CD4-positive, alpha-beta T cell (primary cell): ENCODE measurements at places on chromosomes 3 and 15.

- DNase-seq, result no peak
Observed at GRCh38 chr3:119388577-119388976, 74.8 kb downstream of the TMEM39A start.

GRCh38 chr3:113339616-113340244, 101.6 kb downstream of the CFAP44 start:
- DNase-seq, result no peak

- DNase-seq, result no peak
Observed at GRCh38 chr15:88131937-88132336, 124.6 kb downstream of the NTRK3 start.

- DNase-seq, result no peak
Observed at GRCh38 chr15:89652666-89653065, 2.6 kb downstream of the KIF7 start.

GRCh38 chr3:23797491-23797890, 8.3 kb upstream of the UBE2E1 start:
- DNase-seq, result no peak

DNA sequence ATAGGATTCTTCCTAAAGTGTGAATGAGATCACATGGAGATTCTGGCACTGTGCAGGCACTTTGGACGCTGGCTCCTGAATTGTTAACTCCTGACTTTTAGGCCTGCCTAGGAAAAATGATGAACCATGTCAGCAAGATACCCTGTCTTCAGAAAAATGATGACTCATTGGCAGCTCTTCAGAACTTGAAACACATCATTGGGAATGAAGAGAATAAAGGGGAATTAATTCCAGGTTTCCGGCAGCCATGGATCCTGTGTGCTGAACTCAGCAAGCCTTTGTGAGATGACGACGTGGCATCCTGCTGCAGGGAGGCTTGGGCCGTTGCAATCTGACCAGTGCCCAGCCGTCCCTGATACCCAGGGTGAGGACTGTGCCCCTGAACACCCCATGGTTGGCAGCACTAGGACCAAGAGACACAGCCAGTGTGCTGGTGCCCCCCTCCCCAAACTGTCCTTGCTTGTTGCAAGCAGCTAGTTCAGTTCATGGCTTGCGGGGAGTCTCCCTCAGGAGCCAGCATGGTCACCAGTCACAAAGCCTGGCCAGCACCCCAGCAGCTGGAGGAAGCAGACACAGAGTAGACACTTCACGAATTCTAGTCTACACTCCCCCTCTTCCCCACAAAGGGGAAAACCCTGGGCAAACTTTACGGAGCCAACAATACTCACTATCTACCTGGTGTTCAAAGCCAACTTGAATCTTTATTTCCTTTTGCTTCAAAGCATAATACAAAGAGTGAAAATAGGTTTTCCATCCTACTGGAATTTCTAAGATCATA, 7.8 kb upstream of the LIPC start:
- DNase-seq, result no peak

DNA sequence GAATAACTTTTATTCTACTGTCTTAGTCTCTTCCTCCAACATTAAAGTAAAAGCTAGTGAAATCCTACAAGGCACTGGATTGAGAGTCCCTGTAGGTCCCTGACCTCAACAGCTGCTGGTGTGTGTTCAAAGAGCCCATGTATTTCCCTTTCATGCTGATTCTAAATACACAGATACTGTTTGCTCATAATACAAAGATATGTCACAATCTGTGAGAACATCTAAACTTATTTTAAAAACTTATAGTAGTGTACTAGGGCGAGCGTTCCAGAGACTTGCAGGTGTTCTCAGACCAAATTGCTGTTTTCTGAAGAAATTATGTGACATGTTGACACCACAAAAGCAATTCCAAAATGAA, 145.9 kb upstream of the LIPC start:
- no peak for DNase-seq

- no peak for DNase-seq
Observed at GRCh38 chr15:28020644-28021043, 78.5 kb downstream of the OCA2 start.

DNA sequence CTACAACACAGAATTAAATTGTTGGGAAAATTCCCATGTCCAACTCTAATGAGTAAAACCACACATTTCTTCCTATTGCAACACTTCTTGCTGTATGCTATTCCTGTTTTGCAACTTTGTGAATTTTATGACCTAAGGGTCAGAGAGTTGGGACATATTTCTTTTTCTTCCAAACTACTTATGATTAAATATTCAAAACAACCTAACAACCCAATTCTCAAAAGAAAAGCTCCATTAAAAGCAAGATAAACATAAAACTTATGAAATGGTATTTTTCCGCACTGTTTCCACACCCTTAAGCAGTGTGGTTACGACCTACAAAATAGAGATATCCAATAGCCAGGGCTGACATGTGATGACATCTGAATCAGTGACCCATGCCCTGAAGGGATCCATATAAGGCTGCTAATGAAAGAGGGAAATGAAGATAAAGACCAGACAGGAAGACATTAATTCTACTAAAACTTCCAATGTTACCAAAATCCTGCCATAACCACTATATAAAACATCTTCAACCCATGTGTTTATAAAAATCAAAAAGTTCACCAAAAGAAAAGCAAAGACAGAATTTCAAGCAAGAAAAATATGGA, 45.6 kb downstream of the DMXL2 start:
- DNase-seq, result no peak

- DNase-seq, result no peak
Observed at GRCh38 chr3:193978486-193978885, 157.5 kb upstream of the HES1 start.

DNA sequence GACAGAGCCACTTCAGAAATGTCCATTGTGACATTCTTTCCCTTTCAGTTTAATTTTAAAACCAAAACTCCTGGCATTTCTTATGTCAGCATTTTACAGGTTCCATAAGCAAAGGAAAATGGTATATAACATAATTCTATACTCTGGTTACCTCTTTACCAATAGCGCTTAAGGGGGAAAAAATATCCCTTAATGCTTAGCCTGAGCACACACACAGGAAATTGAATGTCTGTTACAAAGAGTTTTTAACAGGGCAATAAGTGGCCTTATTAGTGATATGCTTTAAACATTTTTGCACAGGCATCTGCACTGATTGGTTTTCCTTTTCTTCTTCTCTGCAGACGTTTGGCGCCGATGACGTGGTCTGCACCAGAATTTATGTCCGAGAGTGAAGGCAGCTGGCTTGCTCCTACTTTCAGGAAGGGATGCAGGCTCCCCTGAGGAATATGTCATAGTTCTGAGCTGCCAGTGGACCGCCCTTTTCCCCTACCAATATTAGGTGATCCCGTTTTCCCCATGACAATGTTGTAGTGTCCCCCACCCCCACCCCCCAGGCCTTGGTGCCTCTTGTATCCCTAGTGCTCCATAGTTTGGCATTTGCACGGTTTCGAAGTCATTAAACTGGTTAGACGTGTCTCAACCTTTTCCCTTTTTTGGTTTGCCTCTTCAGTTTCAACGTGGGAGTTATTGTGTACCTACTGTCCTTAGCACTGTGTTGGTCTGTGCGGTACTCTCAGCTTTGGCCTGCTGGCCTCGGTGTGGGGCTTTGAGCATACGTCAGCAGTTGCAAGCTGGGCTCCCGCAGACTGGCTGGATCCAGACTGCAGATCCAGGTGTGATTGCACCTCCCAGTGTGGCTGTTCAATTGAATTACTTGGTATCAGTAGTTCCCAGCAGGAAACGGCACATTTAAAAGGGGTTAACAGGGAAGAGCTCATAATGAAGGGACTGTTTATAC, 7.7 kb downstream of the CRABP1 start:
- DNase-seq, result no peak

DNA sequence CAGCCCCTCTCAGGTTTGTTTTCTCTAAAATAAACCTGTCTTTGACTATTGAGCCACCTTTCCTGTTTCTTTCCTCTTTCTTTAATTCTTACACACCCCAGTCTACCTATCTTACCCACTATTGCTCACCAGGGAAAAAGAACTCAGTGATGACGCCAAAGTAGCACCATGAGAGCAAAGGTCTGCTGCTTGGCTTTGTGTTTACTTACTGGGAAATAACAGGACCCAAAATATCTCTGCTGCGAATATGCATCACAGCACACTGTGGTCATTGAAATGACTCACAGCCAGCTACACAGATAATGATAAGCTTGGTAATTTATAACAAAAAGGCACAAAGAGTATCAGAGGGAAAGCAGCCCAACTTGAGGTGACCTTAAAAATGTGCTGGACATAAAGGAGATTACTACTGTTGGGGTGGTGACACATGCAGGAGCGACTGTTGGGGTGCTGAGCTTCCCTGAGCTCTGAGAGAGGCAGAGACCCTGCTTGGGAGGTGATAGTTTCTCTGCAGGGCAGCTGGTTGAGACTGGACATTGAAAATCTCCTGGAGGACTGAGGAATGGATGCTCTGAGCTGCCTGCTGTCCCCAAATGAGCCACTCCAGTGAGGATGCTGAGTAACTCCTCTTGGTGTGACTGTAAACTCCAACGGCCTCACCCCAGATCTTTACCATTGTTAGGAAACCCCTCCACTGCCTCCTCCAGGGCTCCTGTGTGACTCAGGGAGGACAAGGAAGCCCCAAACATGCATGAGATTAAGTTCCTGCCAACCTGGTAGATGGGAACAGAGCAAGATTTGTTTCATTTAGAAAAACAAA, 14.5 kb downstream of the EFCAB12 start:
- DNase-seq, result no peak

- no peak for DNase-seq
Observed at GRCh38 chr3:194632809-194633348, 340 bp downstream of the TMEM44 start.

GRCh38 chr3:166367947-166368533, 530.8 kb upstream of the BCHE start:
- DNase-seq, result no peak

DNA sequence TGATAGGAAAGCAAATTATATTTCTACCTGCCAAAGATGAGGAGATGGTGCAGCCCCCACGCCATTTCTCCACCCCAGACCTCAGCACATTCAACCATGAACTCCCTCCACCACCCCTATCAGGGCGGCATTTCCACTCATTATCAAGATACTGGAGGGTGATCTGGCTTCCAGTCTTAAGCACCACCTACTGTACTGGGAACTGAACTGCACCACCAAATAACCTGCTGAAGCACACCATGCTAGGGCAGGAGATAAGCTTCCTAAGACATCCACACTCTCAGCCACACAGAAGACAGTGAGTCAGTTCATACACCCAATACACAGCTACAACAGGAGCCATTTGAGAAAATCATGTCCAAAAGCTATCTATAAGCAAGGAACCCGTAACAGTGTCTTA, 98.8 kb downstream of the FGF7 start:
- DNase-seq, result no peak

GRCh38 chr3:126015075-126015474, 46.1 kb downstream of the ROPN1B start:
- no peak for DNase-seq

GRCh38 chr3:98699132-98699531, 64.0 kb upstream of the ST3GAL6 start:
- DNase-seq, result no peak

DNA sequence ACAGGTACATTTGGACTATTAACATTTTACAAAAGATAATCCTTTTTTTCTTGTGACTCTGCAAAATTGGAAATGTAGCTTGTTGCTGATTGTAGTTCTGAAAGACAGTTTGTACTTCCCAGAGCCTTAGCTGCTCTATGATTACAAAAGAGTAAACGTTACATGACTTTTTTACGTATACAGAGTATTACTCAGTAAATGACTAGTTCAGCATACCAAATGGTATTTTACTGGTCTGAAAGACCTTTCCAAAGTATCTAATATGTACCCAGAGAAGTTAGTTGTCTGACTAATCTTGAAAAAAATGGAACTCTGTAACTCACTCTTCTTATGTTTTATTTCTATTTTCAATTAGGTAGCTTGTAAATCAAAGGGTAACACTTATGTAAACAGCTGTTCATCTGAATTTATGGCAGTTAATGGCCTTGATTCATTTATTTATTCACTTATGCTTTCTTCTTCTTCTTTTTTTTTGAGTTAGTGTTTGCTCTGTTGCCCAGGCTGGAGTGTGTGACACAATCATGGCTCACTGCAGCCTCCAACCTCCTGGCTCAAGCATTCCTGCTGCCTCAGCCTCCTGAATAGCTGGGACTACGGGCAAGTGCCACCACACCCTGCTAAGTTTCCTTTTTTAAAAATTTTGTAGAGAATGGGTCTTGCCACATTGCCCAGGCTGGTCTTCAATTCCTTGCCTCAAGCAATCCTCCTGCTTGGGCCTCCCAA, 151.7 kb downstream of the C3orf38 start:
- DNase-seq, result no peak
